ENCODE measurements at places on chromosomes 13 and 19.

DNA sequence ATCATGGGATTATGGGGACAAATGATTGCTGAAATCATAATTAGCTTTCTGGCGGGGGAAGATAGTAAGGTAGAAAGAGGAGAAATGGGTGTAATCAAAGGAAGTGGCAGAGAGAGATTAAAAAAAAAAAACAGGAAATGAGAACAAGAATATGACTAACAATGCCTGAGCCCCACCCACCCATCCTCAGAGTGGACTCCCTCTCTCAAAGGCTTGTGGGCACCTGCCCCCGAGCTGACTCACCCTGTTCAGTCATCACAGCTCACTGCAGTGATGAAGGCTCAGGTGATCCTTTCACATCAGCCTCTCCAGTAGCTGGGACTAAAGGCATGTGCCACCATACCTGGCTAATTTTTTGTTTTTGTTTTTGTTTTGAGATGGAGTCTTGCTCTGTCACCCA lies 26.4 kb upstream of the TPT1 start:
- peak; percentile 90 for DNase-seq

- no peak for DNase-seq
Observed at GRCh38 chr13:99065235-99066015, 87.6 kb upstream of the DOCK9 start.

DNA sequence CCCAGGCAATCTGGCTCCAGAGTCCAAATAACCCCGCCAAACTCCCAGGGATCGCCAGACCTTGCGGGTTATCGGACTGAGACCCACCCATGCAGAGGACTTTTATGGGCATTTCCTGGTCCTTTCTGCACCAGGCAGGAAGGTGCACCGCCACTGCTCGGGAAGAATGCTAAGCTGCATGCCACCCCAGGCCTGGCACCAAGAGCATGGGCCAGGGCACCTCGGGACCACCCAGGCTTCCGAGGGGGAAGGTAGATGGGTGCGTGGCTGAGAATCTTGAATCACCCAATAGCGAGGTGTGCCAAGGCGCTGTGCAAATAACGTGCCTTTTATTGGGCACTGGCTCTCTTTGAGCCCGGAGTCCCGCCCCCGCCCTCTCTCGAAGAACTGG lies 422 bp upstream of the ZNF575 start:
- DNase-seq, result no peak

GRCh38 chr13:108681986-108682575 lies 52.7 kb downstream of the MYO16 start:
- no peak for DNase-seq

DNA sequence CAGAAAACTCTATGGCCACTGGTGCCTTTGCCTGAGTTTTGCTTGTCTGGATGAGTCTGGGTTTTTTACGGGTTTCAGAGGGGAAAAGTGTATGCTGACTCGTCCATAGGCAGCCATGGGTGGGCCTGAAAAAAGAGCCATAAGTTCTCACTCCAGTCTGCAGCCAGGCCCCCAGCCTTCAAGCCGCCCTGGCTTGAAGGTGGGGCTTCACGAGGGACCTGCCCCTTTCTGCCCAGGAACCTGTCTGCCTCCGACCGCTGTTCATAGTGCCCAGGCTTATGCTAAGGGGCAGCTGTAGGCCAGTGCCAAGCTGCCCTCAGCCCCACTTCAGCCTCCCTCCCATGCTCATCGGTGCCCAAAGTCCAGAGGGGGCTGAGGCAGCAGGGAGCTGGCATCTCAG lies 385.2 kb downstream of the PCDH9 start:
- DNase-seq, result no peak

DNA sequence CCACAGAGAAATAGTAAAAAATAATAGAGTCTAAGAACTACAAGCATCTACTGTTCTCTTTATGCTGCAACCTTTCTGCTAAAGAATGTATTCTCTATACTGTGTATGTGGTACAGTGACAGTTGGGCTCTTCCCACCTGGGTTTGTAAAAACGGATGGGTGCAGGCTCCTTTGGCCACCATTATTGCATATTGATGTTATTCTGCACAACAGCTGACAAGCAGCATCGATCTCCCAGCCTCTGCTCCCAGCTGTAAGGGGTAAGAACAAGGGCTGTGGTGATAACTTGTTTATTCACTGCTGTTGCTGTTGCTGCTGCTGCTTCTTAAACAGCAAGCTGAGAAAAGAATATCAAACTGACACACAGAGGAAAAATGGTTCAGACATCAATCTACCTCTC lies 56.1 kb downstream of the KCNRG start:
- no peak for DNase-seq

DNA sequence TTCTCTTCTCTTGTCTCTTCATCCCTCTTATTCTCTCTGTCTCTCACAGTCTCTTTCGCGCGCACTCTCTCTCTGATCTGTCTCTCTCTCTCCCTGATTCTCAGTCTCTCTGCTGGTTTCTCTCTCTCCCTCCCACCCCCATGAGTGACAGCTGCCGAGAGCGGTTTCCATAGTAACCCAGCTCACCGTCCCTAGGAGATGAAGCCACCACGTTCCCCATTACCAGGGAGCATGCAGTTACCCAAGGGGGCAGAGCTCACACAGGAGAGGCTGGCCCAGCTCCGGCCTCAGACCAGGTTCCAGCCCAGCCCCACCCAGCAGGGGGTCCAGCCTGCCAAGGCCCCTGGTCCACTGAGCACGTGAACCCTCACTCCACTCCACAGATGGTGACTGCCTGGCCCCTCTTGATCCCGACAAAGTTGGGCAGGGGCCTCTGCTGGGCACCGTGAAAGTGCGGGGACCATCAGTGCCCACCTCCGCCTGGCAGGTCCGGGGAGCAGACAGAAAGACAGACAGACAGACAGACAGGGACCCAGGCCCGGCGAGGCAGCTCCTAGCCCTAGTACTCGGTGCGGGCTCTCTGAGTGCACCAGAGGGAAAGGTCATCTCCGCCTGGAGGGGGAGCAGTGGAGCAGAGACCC lies 50.6 kb downstream of the CELF5 start:
- no peak for DNase-seq

- DNase-seq, result no peak
Observed at GRCh38 chr19:33248954-33249613, 23.4 kb upstream of the SLC7A10 start.

- no peak for DNase-seq
Observed at GRCh38 chr13:53901593-53901992, 873.0 kb downstream of the OLFM4 start.

DNA sequence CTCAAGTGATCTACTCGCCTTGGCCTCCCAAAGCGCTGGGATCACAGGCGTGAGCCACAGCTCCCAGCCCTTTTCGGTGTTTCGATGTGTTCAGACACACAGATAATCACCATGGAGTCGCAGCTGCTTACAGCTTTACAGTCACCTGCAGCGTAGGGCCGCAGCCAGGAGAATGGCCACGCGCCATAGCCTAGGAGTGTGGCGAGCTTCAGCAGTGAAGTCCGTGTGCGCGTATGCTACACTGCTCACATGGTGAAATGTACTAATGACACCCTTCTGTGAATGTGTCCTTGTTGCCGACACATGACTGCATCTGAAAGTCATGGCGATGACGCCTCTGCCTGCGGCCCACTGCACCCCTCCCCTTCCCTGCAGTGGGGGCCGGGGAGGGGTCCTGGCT lies 23.6 kb downstream of the AP3D1 start:
- no peak for DNase-seq

DNA sequence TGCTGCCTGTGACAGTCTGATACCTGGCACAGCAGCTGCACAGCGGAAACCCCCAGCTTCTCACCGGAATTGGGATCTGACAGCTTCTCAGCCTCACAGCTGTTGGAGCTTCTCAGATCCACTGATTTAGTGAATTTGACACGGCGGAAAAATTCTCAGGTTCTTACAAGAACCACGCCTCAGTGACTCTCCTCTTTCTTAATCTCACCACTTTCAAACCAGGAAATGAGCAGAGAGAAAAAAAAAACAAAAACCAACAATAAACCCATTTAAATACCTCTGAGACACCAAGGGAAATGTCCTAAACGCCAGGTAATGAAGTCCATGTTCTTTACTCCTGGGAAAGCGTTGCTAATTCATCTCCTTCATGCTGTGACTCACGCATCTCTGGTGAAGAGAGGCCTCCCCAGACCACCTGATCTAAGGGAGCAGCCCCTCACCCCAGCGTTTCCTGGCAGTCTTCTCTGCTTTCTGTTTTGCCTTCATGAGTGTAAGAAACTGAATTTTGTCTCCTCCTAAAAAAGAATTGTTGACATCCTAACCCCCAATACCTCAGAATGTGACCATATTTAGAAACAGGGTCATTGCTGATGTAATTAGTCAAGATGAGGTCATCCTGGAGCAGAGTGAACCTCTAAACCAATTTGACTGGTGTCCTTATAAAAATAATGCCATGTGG lies 15.9 kb upstream of the IZUMO2 start:
- no peak for DNase-seq

- DNase-seq, result peak; percentile 37
Observed at GRCh38 chr13:51950722-51951121, 60.5 kb downstream of the ATP7B start.

- DNase-seq, result no peak
Observed at GRCh38 chr13:85990397-85990796, 191.2 kb upstream of the SLITRK6 start.

GRCh38 chr19:30888937-30889336 lies 460.3 kb downstream of the TSHZ3 start:
- DNase-seq, result no peak

GRCh38 chr13:71255633-71256032 lies 611.4 kb downstream of the DACH1 start:
- DNase-seq, result no peak

- no peak for DNase-seq
Observed at GRCh38 chr19:11606484-11606883, 9.2 kb downstream of the ZNF627 start.
